Osteoblast (primary cell): ENCODE measurements at places on chromosomes 2 and 18.

GRCh38 chr2:159516241-159516758 is 100.0 kb downstream of the BAZ2B start:
- peak; percentile 29 for DNase-seq

DNA sequence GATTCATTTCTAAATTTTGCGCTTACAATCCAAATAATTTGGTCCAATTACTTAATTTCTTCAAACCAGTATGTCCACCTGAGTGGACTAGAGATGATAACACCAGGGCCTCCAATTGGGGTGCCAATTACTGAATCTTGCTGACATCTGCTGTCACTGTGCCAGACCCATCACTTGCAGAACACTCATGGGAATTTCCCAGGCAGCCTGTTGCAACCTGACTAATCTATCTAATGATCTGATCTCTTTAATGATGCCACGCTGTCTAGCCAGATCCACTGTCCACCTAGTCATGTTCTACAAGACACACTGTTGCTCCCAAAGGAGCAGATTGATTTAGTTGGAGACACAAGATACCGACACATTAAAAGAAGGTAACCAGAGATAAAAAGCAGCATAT is 11.8 kb upstream of the LRP1B start:
- no peak for DNase-seq

DNA sequence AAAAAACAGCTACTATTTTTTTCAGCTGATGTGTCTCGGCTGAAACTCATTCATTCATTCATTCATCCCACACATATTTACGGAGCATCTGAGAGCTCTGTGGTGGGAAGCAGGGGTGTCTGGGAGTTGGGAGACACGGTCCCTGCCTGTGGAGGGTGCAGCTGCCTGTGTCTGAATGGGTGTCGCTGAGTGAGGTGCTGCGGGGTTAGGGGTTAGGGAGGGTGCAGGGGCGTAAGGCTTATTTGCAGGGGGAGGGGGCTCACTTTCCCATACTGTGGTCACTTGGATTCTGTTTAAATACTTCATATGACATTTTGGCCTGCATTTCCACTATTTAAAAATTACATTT is 89.4 kb upstream of the ASB18 start:
- no peak for DNase-seq

DNA sequence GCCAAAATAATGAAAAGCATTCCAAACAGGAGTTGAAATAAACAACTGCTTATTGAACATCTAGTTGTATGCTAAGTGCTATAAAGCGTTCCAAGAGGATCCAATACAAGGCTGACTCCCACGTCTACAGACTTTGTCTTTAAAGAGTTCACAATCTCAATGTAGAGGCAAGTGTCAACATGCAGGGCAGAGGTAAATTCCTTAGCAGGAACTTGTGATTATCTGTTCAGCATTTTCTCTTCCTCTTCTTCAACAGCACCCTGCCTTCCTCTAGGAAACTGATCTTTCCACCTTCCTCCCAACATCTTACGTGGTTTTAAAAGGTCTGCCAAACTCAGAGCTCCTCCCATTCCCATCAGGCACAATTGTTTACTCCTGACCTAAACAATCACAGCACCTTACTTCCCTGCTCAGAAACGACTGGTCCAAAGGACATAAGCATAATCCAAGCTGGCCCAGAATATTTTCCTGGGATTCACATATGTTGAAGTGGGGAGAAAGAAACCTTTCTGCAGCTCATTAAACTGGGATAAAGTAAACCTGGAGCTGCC is 83.9 kb downstream of the ITSN2 start:
- no peak for DNase-seq

DNA sequence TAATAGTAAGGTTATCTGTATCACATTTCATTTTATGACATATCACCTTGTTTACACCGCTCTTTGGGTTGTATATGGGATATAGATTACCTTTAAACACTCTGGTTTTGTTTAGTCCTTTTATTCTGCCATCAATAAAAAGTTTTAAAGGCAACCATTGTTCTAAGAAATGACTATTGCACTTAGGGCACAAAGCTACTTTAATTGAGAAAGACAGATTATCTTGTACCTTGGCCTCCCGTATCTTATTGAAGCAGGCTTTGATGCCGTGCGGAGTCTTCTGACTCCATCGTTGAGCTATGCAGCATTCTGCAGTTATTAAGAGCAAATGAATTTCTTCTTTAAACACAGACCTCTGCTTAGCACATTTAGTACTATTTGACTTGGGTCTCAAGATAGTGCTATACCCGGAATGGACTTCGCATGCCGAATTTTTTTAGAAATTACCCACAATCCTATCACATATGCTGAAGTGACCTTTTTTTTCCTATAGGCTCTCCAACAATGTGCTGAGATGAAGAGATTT is 16.7 kb downstream of the PKDCC start:
- DNase-seq, result no peak

- DNase-seq, result no peak
Measured at GRCh38 chr2:8382485-8382884, 299.4 kb upstream of the ID2 start.

DNA sequence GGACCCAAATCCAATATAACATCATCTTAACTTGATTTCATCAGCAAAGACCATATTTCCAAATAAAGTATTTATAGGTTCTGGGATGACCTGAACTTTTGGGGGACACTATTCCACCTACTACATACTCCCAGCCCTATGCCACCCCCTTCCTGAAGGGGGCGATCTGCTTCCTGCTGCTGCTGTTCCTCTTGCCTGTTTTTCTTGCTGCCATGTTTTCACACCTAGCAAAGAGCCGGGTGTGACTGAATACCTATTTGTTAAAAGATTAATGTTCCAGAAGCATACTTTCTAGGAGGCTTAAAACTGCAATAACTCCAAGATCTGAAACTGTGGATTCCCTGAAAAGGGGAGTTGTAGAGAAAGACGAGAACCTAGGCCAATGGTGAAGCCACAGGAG is 89.7 kb downstream of the ICOS start:
- no peak for DNase-seq

- no peak for DNase-seq
Measured at GRCh38 chr2:46502291-46502885, 23.0 kb downstream of the TMEM247 start.

- peak; percentile 56 for DNase-seq
Measured at GRCh38 chr2:36530178-36530982, 67.6 kb downstream of the FEZ2 start.

GRCh38 chr18:22417496-22418188 is at the start of gene CTAGE1:
TSS of gene CTAGE1 (minus strand) at chr18:22417915. CDS start at chr18:22417811, 104 bp downstream.
- DNase-seq, result no peak

GRCh38 chr2:118177884-118178283 is 89.6 kb downstream of the INSIG2 start:
- DNase-seq, result no peak

- peak; percentile 45 for DNase-seq
Measured at GRCh38 chr2:238947243-238947760, 99.4 kb downstream of the TWIST2 start.

- no peak for DNase-seq
Measured at GRCh38 chr2:201127570-201127969, 11.6 kb downstream of the CFLAR start.

DNA sequence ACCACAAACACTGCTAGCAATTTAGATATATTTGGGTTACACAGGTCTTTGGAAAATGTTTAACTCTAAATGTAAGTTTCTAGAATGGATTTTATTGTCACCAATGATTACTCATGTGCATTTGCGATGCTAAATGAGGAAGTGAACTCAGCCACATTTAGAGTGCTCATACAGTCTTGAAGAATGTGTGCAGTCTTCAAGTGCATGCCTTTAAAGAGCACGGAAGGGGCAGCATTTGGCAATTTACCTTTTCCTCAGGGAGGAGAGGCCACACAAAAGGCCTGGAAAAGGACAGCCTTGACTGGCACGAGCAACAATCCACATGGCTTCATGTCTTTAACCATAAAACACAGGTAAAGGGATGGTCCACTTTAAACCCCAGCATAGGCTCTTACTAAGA is 78.5 kb upstream of the STK17B start:
- DNase-seq, result peak; percentile 69

DNA sequence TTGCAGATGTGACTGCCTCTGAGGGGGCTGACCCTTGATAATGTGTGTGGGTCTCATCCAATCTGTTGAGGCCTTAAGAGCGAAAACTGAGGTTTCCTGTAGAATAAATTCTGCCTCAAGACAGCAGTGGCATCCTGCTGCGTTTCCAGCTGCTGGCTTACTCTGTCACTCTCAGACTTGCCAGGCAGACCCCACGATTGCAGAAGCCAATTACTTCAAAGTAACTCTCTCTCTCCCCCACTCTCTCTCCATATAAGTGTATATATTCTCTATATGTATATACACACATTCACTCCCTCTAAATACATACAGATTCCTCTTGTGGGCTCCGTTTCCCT is 152.5 kb upstream of the ALKAL2 start:
- no peak for DNase-seq

- DNase-seq, result no peak
Measured at GRCh38 chr18:58716060-58716756, 44.9 kb downstream of the MALT1 start.

DNA sequence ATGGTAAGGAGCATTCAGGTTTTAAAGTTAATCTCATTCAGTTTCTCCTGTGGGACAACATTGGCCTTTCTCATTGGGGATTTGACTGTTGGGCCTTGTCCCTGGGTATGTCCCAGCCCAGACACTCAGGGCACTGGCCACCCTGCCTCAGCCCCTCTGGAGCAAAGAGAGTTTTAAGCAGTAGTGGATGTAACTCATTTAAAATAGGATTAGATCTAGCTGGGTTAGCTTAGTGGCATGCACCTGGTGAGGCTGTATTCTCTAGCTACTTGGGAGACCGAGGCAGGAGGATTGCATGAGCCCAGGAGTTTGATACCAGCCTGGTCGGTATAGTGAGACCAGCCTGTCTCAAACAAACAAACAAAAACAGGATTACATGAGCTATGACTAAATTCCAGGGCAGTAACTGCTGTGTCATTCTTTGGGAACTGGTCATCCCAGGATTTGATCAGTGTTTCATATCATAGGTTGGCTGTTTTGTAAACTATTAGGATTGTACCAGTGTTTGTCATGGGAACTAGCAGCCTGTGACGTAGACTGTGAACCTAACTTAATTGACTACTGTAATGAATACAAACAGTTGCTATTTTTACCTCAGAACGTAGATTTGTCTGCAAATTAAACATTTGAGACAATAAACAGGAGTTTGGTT is 12.5 kb downstream of the INPP4A start:
- DNase-seq, result no peak

GRCh38 chr2:2694746-2695145 is 363.7 kb upstream of the MYT1L start:
- DNase-seq, result no peak

DNA sequence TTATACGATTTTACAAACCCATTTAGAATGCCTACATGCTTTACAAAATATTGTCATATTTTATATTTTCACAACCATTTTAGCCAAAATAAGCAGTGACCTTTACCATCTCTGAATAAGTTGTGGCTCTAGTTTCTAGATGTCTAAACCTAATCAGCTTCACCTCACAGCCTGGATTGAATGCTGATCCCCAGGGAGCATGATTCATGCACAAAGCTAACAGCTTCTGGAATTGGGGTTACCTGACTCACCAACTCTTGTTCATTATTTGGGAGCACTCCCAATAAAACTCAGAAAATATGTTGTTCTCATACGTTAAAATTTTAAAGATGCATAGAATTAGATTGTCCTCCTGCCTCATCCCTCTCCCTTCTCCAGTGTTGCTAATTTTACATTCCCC is 611.7 kb upstream of the NETO1 start:
- no peak for DNase-seq

- no peak for DNase-seq
Measured at GRCh38 chr2:64108666-64109241, 35.5 kb downstream of the PELI1 start.

DNA sequence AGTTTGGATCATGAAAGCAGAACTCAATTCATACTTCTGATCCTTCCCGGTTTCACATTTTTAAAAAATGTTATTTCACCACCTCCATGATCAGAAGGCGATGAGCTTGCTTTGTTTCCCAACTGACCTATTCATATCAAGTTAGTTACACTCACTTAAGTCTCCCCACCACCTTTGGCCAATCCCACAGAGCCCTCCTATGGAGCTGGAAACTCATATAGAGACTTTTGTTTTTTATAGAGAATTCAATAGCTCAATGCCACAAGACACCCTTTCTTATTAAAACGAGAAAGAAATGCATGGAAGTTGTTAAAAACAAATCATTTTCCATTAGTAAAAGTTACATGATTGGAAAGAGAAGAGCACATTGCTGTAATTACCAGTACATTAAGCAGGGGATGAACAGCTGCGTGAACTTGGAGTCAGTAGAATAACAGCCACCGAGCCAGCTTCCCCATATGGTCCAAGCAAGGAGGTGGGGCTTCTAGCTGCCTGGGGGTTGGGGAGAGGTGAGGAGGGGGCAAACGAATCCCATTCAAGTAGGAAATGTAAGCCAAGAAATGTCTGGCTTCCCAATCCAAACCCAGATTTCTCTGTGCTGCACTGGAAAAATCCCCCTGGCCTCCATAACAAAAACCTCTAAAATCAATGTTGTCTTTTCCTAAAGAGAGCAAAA is 614.5 kb downstream of the IRS1 start:
- no peak for DNase-seq

DNA sequence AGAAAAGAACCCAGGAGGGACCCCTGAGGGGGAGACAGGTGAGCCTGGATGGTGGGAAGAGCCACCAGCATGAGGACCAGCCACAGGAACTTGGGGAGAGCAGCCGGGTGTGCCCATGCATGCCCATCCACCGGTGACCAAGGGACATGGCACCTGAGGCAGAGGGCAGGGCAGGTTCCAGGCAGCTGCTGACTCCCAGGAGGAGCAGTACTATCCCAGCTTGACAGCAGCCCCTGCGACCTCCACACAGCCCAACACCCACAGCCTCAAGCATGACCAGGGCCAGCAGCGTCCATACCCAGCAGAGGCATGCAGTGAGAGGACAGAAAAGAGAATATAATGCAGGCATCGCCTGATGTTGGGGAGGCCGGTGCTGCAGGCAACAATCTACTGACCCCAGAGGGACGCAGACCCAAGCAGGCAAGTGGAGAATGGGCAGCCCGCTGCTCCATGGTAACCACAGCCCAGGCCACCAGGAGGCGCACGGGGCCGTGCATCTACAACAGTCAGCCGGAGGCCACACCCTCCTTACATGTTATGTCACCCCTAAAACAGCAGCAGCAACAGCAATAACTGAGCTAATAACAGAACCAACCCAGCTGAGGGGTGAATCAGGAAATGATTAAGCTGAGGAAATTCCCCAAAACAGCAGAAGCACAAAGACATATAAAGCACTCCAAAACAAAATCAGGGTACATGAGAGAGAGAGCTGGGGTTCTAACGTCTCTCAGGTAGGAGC is 44.1 kb downstream of the ANKMY1 start:
- DNase-seq, result peak; percentile 98

- DNase-seq, result no peak
Measured at GRCh38 chr2:103121106-103121505, 359.3 kb downstream of the TMEM182 start.

DNA sequence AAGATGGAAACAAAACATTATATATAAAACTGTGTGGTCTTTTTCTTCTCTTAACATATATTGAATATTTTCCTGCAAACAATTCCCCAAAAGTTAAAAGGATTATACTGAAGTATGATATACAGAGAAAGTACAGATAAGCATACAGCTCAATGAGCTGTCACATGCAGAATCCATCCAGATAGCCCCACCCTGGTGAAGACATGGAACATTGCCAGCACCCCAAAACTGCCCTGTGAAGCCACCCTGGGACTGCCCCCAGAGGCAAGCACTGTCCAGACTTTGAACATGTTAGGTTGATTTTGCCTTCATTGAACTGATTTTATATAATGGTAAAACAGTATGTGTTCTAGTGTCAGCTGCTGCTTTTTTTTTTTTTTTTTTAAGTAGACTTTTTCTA is 112.3 kb upstream of the IL1R2 start:
- DNase-seq, result no peak

- DNase-seq, result no peak
Measured at GRCh38 chr2:151192681-151193080, 69.0 kb downstream of the RBM43 start.

GRCh38 chr2:44932079-44932478 is 9.4 kb upstream of the SIX3 start:
- no peak for DNase-seq
